ENCODE measurements at places on chromosomes 6 and 20.

GRCh38 chr6:136985502-136985901, 59.3 kb downstream of the IL20RA start:
- no peak for DNase-seq

- DNase-seq: no peak
Measured at GRCh38 chr6:89209457-89209856, 7.7 kb downstream of the GABRR1 start.

DNA sequence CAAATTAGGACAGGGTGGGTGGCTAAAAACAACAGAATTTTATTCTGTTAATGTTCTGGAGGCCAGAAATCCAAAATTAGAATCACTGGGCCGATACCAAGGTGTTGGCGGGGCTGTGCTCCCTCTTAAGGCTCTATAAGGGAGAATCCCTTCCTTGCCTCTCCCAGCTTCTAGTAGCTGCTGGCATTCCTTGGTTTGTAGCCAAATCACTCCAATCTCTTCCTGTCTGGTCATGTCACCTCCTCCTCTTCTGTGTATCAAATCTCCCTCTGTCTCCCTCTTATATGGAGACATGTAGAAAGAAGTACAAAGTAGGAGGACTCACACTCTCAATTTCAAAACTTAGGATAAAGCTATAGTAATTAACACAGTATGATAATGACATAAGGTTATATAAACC, 102.9 kb upstream of the SIRPA start:
- no peak for DNase-seq

GRCh38 chr6:8110117-8110721, 7.9 kb upstream of the EEF1E1 start:
- DNase-seq: no peak

GRCh38 chr20:48115502-48115901, 330.2 kb upstream of the SULF2 start:
- no peak for DNase-seq

DNA sequence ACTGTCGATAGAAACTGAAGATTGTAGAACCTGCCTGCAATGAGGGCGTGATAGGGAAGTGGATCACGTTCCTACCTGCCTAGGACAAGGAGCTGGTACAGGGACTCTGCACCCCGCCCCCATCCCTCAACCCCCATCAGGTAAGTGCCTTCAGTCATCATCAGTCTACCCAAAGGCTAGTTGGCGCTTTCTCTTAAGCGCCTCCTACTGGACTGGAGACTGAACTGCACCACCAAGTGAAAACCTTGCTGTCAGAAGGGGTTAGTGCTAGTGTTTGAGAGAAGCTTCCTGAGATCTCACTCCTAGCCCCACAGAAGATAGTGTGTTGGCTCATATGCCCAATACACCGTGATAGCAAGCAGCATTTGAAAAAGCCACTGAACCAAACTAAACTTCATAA, 706.5 kb upstream of the MAN1A1 start:
- no peak for DNase-seq

Measured in transverse colon (tissue), 4 donors.